NCI-H1930 (cell line): ENCODE measurements at places on chromosomes 6 and 20.

- DNase-seq, result no peak
Measured at GRCh38 chr20:25549843-25550477, 35.4 kb downstream of the NINL start.

DNA sequence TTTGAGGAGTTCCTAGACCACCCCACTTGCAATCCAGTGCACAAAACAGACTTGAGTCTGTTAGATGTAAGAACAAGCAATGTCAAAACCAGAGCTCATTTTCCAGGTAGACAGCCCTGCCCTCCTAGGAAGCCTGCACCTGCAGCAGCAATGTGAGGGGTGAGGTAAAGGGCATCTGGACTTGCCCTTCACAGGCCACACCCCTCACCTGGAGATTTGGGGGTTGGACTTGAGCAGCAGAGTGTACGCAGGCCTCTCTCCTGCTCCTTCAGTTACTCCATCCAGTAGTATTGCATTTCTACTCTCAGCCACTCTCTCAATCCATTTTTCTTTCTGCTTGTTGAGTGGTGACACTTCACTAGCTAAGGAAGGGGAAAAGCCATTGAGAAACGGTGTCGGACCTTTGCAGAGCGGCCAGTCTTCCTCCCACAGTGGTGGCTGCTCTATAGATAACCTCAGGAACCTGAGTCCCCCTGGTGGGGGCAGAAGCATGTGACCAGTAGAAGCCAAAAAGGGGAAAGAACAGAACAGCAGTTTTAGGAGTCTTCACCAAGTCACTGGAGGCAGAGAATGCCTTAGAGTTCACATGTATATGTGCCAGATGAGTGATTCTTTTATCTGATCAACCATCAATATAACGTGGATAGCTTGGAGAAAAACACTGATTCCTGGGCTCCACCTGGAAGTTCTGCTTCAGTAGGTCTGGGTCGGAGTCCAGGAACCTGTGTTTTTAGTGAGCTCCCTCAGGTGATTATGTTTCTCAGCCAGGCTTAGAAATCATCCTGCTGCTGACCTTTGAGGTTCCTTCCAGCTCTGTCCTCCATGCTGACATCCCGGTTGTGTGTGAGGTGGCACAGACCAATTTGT lies 28.0 kb downstream of the ARFGEF2 start:
- DNase-seq, result no peak

- no peak for DNase-seq
Measured at GRCh38 chr6:148389086-148389485, 46.4 kb downstream of the SASH1 start.

DNA sequence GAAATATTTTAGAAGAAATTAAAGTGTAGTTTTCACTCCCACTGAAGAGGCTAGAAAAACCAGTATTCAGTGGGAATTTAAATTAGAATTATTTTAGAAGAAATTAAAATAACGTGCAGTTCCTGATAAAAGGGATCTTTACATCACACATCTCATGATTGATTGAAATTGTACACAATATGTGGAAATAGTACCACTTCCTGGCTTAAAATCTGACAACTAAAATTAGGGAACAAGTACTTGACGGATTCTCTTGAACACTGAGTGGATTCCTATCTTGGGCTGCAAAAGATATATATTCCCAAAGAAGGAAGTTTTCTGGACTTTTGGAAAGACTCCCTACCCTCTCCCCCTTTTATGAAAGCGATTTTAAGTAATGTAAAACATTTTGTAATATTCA lies 14.6 kb upstream of the MTCL3 start:
- DNase-seq, result no peak

DNA sequence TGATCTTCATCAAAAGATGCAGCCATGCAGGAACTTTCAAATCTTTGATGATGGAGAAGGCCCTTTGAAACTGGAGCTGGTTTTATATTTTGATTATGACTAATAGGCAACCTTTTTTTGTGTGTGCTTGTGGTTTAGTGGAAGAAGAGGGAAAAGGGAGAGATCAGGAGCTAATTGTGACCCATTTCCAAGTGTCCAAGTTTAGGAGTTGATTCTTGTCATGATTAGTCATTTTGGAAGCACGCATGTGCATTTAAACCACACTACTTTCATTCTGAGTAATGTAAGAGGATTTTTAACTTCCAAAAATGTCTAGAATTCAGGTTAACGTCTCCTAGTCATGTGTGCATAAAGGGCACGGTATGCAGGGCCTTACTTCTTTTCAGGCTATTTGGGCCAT lies 3.5 kb downstream of the FOXO3 start:
- DNase-seq, result no peak

GRCh38 chr20:63678071-63678470 lies 18.4 kb upstream of the TNFRSF6B start:
- DNase-seq, result no peak

- no peak for DNase-seq
Measured at GRCh38 chr6:34608321-34609091, 52.4 kb upstream of the SPDEF start.

- peak; percentile 35 for DNase-seq
Measured at GRCh38 chr6:4155848-4156466, 20.6 kb upstream of the ECI2 start.

DNA sequence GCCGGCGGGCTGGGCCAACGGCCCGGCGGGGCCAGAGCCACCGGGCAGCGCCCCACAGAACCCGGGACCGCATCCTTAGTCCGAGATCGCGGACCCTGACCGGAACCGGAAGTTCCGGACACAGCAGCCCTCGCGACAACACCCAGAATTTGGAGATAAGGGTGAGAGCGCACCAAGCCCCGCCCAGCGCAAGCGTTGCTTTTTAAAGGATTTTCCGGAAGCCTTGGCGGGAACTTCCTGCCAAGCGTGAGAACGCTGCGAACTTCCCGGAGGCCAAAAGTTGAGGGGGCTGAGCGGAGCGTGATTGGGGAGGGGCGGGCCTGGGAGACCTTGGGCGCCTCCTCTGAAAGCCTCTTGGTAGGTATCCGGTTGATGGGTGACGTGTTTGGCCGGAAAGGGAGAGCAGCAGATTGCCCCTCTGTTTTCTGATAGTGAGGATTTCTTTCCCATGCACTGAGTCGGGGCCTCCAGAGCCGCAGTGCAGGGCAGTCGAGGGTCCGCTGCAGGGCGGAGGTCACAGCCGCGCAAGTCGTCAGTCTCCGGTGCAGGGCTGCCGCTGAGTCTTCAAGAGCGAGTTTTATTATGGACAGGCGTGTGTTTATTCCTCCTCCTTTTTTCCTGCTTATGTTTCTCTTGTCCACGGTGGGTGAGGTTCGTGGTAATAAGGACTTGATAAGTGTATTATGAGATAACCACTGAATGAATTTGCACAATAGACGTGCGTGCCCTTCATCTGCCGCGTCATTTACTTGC lies at the start of gene MTRF1L:
Gene MTRF1L, minus strand, starts transcription at position 97 of the 753 bp plus-strand sequence. Its CDS starts 24 bp downstream, at position 73.
- peak; percentile 84 for DNase-seq

DNA sequence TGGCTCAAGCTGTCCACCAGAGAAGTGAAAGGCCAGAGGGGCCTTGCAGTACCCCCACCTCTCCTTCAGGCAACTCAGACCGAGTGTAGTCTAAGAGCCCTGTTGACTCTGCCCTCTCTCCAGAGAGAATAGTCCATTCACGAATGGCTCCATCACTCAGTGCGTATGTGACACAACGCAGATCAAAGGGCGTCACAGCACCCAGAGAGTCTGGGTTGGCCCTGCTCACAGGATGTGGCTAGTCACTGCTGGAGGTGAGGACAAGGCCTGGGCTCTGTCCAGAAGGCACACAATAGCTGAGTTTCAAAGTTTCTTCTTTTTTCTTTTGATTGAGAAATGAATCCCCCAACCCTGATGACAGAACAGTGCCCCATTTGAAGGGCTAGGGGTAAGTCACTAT lies 74.1 kb downstream of the TRMT11 start:
- no peak for DNase-seq

DNA sequence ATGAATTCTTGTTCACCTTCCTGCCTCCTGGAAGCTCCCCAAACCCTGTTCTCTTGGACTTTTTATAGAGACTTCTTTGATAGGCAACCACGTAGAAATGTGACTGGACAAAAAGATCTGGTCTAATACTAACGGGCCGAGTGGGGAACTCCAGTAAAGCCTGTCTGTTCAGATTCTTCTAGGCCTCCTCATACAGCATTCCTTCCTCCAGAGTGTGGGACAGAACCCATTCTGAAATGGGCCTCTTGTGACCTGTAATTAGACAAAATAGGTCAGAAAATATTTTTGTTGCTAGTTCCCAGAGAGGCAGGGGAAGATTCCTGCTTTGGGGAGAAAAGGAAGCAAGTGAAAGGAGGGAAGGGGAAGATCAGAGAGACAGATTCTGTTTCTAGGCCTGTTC lies 374.3 kb downstream of the CDH26 start:
- no peak for DNase-seq

DNA sequence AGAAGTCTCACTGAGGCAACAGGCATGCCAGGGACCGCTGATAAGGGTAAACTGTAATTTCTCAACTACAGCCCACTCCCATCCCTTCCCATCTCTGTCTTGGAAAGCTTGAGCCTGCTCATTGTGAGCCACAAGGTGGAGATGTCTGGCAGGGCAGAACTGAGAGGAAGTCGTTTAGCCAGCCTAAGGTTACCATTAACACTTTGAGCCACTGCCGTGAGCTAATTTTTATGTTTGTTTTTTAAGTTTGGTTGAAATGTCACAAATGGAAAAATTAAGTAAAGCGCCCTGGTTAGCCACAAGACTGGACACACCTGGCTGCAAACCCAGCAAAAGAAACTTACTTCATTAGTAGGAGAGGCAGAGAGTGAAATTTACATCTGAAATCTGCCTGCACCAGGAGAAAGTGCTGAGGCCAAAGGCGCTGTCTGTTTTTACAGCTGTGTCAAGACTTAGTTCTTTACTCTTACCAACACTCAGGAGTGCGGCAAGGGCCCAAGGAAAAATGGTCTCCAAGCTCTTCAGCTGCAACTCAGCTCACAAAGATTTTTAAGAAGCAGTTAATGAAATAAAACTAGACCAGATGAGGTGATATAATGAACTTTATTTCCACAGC lies 50.0 kb upstream of the FAM83C start:
- peak; percentile 26 for DNase-seq

DNA sequence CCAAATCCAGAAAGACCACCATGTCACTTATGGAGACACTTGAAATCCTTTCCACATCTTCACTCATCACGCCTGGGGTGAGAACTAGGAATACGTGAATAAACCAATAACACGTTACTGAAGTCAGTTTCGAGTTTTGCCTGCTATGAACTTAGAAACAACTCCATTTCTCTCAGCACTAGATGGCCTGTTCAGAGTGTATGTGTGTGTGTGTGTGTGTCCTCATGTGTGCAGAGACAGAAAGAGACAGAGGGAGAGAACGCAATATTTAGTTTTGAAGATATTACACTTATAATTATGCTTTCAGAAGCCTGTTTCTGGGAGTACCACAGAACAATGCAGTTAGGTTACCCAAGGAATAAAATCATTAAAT lies 81.2 kb upstream of the CCN6 start:
- DNase-seq, result no peak

GRCh38 chr20:61297986-61298385 lies 45.9 kb downstream of the CDH4 start:
- DNase-seq, result no peak

GRCh38 chr20:5100684-5101347 lies 18.9 kb downstream of the PCNA start:
- peak; percentile 6 for DNase-seq

DNA sequence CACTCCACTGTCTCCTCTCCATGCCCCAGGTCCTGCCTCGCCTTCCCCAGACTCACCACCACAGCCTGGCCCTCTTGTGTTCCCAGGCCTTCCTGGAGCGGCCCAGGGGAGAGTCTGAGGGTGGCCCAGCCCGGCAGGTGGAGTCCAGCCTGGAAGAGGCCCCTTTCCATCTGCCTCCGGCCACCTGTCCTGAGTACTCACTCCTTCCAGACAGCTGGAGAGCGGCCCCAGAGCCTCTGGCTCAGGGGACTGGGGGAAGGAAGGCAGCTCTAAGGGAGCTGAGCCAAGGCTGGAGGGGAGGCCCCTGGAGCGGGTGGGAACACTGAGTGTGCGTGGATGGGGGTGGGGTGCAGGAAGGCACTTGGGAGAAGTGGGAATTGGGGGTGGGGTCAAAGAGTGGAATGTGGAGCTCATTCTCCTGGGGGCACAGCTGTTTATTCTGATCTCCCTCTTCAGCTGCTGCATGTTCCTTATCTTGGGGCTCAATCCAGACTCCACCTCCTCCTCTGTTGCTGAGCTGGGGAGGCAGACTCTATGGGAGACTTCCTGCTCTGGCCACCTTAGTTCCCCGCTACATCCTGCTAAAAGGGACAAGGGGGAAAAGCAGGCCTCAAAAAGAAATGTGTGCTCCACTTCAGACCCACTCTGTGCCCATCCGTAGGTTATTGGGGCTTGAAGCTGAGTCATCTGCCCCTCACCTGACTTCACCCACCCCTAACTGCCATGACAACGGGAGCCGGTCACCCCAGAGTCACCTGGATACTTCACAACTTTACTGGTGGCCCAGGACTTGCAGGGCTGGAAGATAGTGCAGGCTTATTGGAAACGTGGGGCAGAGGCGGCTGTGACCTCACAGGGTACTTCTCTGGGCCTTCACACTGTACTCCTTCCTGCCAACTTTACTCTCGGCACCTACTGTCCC lies 19.5 kb upstream of the TAF8 start:
- no peak for DNase-seq

- DNase-seq, result no peak
Measured at GRCh38 chr6:167547751-167548150, 222.9 kb downstream of the TTLL2 start.

DNA sequence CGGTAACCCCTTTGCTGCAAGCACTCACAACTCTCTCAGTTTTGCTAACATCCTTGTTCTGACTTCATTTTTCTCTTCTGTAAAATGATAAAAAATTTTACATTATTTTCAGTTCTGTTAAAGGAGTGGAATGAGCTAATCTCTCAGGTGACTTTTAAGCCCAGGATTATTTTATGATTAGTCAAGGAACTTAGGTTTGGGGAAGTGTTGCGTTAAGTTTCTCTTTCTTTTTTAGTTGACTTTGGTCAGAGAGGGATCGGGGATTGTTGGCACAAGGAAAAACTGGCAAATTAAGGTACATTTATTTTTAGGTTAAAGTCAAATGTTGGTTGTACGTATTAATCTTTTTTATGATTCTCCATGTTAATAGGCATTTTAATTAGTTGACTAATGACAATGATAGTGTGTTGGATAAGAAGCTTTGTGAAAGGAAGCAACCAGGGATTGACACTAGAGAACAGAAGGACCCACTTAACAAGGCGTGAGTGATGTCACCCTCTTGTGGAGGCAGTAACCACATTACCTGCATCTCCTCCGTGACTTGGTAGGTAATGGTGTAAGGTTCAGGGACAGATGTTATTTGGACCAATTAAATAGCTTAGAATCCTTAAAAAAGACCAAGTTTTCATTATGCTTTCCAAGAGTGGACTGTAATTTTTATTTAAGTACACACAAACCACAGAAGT lies 31.6 kb downstream of the CD83 start:
- no peak for DNase-seq

DNA sequence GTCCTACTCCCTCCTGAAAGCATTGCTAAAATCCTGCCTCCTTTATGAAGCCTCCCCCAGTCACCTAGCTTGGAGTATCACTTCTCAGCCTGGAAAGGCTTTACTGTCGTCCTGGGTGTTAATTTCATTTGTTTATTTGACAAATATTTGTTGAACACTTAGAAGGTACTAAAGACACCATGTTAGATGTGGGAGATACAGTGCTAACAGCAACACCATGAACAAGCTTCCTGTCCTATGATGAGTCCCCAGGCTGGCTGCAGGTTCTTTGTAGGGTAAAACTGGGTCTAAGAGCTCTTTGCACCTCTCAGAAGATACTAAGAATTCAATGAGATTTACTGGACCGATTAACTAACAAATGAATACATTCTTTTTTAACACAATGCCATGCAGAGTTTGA lies 109.2 kb upstream of the TMEM170B start:
- no peak for DNase-seq

- no peak for DNase-seq
Measured at GRCh38 chr6:146878952-146879340, 280.2 kb downstream of the ADGB start.
